NCI-H510A (cell line): ENCODE measurements at places on chromosomes 7 and 10.
A peak's percentile ranks its signal among the peaks of the same experiment; 100 is the strongest.

DNA sequence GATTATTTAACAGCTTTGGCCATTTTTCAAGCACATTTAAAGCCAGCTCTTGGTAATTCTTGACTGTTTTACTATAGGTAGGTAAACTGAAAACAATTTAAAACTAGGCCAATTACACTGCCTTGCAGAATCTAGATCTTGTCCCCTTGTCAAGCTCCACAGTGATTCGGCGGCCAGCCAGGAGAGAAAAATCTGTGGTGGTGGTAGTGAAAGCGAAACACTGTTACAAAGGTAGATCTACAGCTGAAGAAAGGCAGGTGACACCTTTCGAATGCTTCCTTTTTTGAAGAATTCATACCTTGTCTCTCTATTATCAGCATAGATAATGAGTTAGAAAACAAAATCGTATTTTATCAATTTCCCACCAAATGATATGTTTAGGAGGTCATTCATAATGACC, 218.3 kb downstream of the POU6F2 start:
- DNase-seq: no peak

DNA sequence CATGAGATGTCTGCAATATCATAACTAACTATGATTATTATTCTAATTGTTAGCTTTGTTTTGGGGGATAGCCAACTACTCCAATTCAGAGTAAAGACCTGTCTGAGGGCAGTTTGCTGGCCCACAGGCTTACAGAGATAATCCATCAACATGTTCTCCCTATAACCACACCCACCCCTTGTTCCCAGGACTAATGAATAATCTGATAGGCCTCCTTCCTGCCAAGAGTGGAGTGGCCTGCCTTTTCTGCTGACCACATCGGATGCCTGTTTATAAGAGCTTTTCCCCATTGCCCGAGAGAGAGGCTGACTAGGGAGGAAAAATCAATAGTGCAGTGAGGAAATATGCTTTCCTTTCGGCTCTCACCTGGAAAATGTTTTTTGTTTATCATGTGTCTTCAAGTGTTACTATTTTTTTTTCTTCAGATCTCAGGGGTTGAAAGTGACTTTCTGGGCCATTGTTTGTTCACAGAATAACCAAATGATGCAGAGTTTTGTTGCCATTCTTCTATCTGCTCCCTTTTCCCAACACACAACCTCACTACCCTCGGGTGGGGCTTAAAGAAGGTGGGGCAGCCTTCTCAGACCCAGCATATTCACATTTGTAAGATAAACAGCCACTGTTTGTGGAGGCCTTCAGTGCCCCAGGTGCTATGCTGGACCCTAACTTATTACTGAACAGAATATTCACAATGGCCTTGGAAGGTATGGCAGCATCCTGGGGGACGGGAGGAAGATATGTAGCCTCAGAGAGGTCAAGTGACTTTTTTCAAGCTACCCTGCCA, 38.4 kb downstream of the PLPP4 start:
- peak; percentile 9 for DNase-seq

DNA sequence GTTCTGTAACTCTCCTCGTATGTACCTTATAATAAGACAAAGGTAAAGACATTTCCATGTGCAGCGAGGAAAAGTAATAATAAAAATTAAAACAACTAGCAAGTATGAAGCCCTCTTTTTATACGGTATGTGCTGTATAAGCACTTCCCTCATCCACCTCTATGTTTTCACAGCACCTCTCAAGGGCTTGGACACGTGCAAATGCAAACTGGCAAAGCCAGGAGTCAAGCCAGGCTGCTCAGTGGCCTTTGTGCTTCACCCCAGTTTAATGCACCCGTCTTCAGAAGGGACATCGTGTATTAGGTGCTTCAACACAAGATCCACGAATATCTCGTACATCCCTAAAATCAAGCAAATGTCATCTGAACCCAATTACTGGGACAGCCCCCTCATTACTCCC, 1.3 kb upstream of the DGKI start:
- DNase-seq: no peak

GRCh38 chr7:4742051-4742573, 33.3 kb upstream of the AP5Z1 start:
- no peak for DNase-seq

DNA sequence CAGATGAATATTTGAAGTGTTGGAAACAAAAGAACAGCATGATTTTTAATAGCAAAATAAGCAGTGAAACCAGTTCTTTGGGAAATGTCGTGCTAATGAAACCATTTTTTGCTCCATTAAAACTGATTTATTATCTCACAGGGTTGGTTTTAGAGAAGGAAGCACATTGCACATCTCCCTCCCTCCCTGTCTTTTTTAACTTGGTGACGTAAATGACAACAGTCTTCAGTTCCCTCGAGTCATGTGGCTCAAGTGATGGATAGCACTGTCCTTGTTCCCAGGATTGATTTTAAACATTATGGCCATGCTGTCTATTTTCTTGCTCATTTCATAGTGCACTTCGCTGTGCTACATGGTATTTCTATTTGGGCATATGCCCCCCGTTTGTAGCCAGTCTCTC, 105.9 kb downstream of the DOCK1 start:
- DNase-seq: no peak

- DNase-seq: no peak
Observed at GRCh38 chr7:123231021-123232000, 31.5 kb upstream of the SLC13A1 start.

GRCh38 chr7:65872776-65873581, at the start of gene VKORC1L1:
VKORC1L1 (plus strand) TSS chr7:65873074; CDS start chr7:65873372, 298 bp downstream.
- DNase-seq: peak; percentile 67

- no peak for DNase-seq
Observed at GRCh38 chr10:69346776-69347175, 68.5 kb downstream of the HK1 start.

DNA sequence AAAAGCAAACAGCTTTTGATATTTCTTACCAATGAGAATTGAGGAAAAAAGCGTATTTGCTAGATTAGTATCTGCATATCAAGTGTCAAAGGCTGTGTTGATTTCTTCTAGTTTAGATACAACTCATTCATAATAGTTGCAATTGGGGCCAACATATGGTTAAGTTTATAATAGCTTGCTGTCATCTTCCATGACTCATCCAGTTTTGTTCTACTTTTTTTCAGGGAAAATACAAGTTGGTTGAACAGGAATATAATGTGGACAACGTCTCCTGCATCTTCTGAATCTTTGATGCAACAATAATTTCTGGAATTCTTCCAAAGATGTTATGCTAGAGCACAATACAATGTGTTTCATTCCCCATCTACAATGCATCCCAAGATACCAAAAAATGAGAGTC, 182.0 kb downstream of the THSD7A start:
- DNase-seq: no peak

- DNase-seq: no peak
Observed at GRCh38 chr10:8350250-8350967, 295.9 kb downstream of the GATA3 start.

DNA sequence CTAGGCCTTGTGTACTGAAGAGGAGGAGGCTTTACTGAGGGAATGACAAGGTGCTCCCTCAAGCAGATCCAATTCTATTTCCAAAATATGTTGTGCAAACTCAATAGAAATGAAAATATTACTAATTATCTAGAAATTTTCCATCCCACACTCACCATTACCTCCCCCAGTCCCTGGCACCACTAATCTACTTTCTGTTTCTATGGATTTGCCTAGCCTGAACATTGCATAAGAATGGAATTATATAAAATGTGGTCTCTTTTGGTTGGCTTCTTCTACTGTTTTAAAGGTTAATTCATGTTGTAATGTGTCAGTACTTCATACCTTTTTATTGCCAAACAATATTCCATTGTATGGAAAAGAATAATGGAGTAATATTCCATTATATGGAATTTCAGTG, 18.7 kb upstream of the NUB1 start:
- DNase-seq: no peak

DNA sequence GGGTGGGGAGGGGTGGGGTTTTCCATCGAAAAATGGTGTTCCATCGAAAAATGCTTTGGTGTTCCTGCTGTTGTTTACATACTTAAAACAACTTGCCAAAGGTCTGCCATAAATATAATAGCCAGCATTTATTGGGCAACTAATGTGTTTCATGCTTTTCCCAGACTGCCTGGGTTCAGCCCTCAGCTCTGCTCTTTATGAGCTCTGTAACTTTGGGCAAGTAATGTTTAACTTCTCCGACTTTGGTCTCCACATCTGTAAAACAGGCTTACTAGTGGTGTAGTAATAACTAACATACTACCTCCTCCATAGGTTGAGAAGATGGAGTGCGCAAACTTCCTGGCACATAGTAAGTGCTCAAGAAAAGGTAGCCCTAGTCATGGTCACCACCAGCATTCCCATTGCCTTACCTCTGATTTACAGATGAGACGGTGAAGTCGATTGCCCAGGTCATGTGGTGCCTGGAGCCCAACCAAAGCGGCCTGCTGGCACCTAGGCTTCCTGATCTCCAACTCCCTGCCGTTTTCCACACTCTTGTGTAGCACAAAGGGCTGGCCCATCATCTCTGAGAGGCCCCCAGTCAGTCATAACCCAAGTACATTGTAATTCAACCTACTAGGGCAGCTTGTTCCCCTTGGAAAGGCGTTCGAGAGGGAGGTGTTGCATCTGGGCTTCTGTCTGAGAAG, 8.9 kb downstream of the ZMIZ1 start:
- DNase-seq: no peak

DNA sequence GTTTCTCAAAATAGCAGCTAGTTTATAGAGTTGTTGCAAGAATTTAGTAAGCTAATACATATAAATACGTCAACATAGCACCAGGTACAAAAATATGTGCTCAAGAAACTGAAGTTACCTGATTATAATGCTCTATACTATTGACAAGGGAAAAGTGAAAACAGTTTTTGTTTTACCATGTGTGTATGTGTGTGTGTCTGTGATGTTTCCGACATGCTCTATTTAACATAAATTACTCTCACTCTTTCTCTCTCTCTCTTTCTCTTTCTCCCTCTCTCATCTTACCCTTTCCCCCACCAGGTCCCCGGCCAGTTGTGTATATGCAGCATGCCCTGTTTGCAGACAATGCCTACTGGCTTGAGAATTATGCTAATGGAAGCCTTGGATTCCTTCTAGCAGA, 4.3 kb downstream of the LIPN start:
- no peak for DNase-seq

GRCh38 chr10:62099299-62099698, 169.3 kb downstream of the RTKN2 start:
- DNase-seq: no peak

- DNase-seq: no peak
Observed at GRCh38 chr10:92527716-92528115, 46.2 kb downstream of the IDE start.

GRCh38 chr10:97924678-97925077, 75.0 kb downstream of the GOLGA7B start:
- no peak for DNase-seq

GRCh38 chr7:127485482-127485881, 93.0 kb upstream of the ZNF800 start:
- no peak for DNase-seq

DNA sequence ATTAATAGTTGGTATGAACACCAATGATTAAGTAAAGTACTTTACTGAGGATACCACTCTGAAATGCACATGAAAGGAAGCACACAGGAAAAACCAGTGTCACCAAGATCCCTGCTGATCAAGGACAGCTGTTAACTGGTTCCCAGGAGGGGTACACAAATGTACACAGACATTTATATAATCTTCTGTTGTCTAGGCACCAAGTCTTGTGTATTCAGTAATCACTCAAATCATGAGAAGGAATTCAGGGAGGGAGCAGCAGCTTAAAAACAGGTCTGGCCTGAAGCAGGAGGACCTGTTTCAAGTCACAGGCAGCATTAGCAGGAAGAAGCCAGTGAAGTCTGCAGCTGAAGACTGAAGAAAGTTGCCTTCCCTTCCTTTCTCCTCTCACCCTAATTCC, 18.7 kb downstream of the MPP7 start:
- DNase-seq: no peak

DNA sequence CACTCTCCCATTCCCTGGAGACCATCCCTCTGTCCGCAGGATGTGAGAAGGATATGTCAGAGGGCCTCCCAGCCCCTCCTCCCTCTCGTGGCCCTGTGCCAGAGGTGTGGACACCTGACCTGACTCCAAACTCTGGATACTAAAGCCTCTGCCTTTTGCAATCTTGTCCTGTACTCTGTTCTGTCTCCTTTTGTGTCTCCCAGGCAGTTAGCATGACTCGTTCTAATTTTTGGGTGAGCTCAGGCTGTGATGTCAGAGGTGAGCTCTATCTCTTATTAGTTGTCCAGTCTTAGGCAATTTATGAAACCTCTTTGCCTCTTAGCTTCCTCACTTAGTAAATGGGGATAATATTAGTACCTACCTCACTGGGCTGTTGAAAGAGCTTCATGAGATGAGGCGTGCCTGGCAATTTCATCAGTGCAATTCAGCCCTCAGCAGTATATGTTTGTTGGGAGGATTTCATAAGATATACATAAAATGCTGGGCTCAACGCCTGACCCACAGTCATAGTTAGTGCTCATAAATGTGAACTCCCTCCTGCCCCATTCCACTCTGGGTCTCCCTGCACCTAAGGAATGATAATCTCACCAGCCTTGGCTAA, 10.9 kb downstream of the MARVELD1 start:
- DNase-seq: no peak

DNA sequence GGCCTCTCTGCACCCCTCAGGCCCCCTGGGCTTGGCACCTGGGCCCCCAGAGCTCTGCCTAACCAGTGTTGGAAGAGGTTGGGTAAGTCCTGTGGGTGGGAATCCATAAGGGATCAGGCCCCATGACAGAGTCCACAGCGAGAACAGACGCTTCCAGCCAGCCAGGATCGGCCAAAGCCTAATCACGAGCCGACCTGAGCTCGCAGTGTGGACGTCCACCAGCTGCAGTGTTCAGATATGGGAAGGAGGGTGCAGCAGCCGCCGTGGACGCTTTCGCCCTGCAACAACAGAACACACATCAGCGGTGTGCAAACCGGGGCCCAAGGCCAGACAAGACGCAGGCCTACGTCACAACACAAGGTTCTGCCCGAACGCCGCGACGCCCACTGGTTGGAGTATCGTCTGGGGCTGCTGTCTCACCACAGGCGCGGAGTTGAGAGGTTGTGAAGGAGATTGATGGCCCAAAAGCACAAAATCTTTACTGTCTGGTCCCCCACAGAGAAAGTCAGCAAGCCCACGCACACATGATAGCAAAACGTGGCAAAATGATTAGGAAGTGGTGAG, 102.1 kb downstream of the FOXL3 start:
- DNase-seq: no peak

DNA sequence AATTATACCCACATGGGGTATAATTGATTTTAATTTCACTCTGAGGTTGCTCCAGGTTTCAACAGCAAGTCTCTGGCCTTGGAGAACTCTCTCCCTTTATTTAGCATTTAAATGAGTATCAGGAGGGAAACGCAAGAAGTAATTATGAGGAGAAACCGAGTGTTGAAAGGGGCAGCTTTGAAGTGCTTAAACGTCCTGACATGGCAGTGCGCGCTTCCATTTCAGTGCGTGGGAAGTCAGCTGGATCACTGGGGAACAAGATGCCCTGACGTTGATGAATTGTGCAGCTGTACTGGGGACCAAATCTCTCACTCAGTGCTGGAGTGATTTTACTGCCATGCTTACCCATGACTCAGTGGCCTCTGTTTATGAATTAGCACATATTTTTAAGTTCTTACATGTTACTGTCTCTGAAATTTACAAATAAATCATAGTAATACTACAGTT, 106.0 kb upstream of the PRR15 start:
- no peak for DNase-seq

GRCh38 chr7:83365746-83366145, 203.1 kb upstream of the PCLO start:
- no peak for DNase-seq

- DNase-seq: no peak
Observed at GRCh38 chr7:28348636-28349035, 63.7 kb upstream of the CREB5 start.

- no peak for DNase-seq
Observed at GRCh38 chr7:97357459-97357858, 240.0 kb downstream of the SDHAF3 start.

GRCh38 chr7:94633014-94633341, 23.0 kb downstream of the SGCE start:
- DNase-seq: no peak
